PC-9 (cell line): ENCODE measurements at places on chromosomes 7 and 10. TPM values are rescaled to one million over a fixed set of nuclear protein-coding genes. Genes with fewer than 3 reads are reported as not detected.

- peak; percentile 70 for DNase-seq
These were observed 25.9 kb downstream of the RGS10 start for GRCh38 chr10:119516381-119517234.

DNA sequence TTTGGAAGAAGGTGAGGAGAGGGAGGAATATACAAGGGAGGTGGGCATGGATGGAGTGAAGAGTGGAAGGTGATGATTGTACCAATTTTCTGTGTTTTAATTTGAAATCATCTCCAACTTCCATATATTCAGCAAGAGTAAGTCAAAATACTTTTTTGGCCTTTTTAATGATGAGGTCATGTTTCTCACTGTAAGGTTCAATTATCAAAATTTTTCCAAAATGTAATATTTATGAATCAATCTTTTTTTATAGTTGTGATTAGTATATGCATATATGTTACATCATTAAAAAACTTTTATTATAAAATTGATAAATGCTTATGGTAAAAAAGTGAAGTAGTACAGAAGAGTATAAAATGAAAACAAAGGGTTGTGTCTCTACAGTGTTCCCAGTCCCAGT, 40.7 kb downstream of the PRKAR2B start:
- DNase-seq = no peak

GRCh38 chr7:149765399-149766121, 7.8 kb downstream of the ZNF467 start:
- DNase-seq = no peak

TAS2R5 gene
- total RNA-seq = 1.1 and 2.1 TPM in 2 replicates

DNA sequence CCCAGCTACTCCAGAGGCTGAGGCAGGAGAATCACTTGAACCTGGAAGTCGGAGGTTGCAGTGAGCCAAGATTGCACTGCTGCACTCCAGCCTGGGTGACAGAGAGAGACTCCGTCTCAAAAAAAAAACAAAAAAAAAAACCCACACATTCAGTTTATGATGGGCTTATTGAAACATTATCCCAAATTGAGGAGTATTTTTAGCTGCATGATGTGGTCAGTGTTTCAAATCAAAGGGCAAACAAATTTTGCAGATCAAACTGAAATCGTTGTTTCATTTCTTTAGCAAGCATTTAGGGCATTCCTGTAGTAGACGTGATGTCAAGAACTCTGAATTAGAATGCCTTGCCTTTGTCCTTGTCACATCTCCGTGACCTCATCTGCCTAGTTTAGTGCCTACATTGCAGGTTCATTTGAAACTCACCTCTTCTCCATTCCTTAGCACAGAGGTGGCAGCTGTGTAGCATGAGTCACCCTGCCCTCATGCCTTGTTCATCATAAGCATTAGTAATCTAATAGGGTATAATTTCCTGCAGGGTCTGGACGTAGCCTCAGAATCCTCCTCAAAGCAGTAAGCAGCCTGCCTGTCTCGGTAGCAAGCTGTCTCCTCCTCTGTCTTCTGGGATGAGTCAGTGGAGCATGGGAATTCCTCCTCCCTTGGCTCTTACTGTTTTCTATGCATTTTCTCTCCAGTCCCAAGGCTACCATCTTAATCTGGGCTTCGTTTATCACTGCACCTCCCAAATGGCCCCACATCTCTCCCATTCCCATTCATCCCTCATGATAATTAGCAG, 73.8 kb downstream of the CUL1 start:
- DNase-seq = peak; percentile 96

HYAL4 gene
- not detected in 2 replicates for total RNA-seq

GRCh38 chr10:131430716-131431412, 119.3 kb upstream of the TCERG1L start:
- no peak for DNase-seq
